Stimulated activated CD8-positive, alpha-beta memory T cell treated with anti-CD3 and anti-CD28 coated beads, Interleukin-7, amount 100 ng/mL, for 1 hour (primary cell): ENCODE measurements at places on chromosomes 7 and 10.

- DNase-seq: no peak
These were observed 8.0 kb downstream of the ZNF518A start for GRCh38 chr10:96138102-96138501.

DNA sequence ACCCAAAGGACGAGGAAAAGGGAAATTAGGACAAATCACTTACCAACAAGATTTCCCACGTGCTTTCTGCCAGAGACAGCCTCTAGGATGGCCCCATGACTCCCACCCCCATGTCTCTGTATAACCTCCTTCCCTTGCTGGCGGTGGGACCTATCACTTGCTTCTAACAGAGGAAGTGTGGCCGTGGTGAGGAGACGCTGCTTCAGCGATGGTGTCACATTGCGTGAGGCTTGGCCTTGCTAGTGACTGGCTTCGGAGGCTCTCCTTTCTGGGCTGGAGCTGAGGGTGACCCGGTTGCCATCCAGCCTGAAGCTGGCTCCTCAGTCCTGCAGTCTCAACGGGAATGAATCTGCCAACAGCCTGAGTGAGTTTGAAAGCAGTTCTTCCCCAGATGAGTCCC, 123.7 kb downstream of the ANLN start:
- DNase-seq: no peak

- no peak for DNase-seq
These were observed 21.9 kb downstream of the FRA10AC1 start for GRCh38 chr10:93680412-93681047.

GRCh38 chr10:22816298-22816653, 101.9 kb upstream of the PIP4K2A start:
- no peak for DNase-seq

- DNase-seq: no peak
These were observed 97.2 kb upstream of the CARD11 start for GRCh38 chr7:3140834-3141233.

DNA sequence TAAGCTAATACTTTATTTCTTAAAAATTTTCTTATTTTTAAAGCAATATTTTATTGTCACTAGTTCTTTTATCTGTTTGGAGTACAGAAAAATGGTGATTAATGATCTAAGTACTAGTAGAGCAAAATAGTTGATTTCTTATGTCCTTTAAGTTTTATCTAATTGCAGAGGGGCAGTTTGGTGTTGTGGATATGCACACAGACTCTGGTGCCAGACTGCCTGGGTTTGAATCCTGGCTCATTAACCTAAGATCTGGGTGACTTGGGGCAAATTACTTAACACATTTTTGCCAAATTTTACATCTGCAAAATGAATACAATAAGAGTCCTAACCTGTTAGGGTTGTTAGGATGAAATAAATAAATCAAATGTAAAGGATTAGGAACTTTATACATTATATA, 10.7 kb upstream of the PRPS1L1 start:
- no peak for DNase-seq

- DNase-seq: no peak
These were observed 13.4 kb upstream of the EPHA1 start for GRCh38 chr7:143422033-143422432.

GRCh38 chr7:27344471-27344870, 101.9 kb downstream of the EVX1 start:
- DNase-seq: no peak

DNA sequence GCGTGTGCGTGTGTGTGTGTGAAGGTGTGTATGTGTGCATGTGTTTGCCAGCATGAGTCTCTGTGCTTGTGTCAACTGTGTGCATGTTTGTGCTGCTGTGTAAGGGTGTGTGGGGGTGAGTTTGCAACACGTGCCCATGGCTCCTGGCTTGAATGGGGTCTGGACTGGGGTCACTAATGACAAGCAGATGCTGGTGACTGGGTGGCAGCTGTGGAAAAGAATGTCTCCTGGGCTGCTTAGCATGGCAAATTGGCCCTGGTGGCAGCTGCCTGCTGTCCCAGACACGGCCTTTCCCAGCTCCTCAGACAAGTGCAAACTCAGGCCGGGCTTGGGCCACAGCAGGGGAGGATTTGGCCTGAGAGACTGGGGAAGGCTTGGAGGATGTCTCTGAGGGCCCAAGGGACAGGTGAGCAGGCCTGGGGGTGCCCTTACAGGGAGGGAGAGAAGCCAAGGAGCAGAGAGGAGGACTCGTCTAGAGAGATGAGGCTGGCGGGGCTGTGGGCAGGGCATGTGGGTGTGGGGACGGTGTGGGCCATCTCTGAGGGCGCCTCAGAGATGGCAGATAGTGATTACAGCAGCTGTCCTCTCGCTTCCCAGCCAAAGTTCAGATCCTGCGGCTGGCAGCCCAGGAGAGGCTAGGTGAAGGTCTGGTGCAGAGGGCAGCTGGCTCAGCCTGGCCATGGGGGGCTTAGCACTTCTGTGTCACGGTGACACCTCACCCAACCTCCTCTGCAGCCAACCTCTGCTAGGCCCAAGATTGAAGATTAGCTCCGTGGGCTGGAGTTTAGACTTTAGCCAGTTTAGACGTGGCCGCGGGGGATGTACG, 1.5 kb downstream of the AQP1 start:
- DNase-seq: no peak

DNA sequence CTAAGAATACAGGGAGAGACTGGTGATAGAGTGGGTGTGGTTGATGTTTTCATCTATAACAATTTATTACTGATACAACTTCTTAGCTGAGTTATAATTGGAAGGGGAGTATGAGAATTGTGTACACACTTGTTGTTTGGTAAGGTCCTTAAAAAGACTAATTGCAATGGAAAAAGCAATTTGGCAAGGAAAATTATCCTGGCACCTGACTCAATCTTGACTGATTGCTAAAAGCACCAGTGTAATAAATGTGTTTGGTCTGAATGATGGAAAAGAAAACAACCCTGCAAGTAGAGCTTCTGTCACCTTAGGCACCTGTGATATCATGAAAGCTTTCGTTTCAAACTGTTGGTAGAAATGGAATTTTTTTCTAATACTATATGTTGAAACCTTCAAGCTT, 6.7 kb upstream of the GSDME start:
- no peak for DNase-seq

DNA sequence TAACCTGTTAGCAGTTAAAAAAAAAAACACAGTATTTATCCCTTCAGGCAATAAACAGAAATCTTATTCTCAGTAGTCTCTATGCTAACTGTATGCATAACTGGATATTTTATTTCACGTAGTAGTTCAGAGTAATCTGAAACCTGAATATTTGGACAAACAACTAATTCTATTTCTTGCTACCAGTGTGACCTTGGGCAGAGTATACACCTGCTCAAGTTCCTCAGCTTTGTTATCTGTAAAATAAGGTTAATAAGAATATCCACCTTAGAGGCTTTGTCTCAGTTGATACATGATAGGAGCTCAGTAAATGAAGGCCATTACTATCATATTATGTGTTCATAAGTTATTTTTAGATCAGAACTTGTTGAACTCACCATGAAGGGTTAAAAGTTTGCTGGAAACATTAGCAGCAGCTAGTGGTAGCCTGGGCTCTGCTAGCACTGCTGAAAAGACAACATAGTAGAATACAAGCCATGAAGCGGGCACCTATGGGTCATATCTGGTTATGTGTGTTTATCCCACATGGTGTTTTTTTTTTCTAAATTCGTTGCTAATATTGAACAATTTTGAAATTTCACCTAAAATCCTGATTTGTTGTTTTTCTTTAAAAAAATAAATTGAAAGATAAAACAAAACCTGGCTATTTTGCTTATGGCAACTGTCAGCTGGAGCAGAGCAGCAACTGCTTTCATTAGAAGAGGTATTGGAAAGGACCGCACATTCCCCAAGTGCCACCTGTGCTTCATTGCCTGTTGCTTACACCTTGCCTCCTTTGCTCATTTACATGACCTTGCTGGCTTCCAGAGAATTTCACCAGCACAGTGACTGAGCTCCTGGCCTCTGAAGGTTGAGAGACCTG, 303.0 kb downstream of the PRKG1 start:
- no peak for DNase-seq

GRCh38 chr10:127978481-127978880, 71.6 kb downstream of the PTPRE start:
- DNase-seq: no peak

GRCh38 chr7:30835396-30835915, 64.2 kb downstream of the MINDY4 start:
- DNase-seq: no peak

GRCh38 chr7:47453093-47454061, 128.5 kb downstream of the TNS3 start:
- no peak for DNase-seq

DNA sequence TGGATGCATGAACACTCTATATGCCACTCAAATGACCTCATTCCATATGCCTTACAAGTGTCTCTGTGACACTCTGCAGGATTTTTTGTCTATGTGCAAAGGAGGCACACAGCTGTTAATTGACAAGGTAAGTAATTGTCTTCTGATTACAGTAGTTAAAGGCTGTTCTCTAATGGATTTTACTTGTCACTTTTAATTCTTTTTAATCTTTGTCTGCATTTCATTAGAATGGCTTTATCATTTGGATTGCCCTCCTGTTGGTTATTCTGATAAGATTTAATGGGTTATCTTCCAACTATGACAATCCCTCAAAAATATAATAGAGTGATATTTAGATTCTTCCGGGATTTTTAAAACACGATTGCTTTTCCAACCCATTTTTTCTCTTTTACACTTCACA, 290.0 kb upstream of the TEX47 start:
- no peak for DNase-seq

- no peak for DNase-seq
These were observed 112.5 kb downstream of the KMT2E start for GRCh38 chr7:105126436-105126975.

DNA sequence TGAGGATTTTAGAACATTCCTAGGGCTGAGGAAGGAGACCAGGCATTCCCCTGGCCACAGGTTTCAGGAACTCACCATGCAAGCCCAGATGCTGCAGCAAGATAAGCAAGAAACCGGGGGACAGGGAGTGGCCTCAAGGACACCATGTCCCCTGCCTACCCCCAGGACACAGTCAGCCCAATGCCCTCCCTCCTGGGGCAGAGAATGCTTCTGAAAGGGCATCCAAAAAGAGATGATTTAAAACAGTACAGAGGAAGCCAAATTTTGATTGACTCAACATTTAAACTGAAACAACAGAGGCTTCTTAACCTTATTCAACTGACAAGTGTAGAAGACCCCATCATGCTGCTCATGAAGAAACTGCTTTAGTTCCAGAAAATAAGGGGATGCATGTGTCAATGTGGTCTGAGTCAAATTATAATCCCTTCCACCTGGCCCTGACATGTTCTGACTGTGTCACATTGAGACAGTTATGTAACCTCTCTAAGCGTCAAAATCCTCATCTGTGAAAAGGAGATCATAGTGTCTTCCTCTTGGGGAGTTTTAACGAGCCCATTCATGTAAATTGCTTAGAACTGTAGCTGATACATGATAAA, 60.0 kb downstream of the ICA1 start:
- no peak for DNase-seq
